ENCODE measurements at places on chromosomes 16 and 17.
A peak's percentile ranks its signal among the peaks of the same experiment; 100 is the strongest.

- peak; percentile 99 for DNase-seq
Measured at GRCh38 chr16:85395207-85395912, 217.8 kb upstream of the GSE1 start.

DNA sequence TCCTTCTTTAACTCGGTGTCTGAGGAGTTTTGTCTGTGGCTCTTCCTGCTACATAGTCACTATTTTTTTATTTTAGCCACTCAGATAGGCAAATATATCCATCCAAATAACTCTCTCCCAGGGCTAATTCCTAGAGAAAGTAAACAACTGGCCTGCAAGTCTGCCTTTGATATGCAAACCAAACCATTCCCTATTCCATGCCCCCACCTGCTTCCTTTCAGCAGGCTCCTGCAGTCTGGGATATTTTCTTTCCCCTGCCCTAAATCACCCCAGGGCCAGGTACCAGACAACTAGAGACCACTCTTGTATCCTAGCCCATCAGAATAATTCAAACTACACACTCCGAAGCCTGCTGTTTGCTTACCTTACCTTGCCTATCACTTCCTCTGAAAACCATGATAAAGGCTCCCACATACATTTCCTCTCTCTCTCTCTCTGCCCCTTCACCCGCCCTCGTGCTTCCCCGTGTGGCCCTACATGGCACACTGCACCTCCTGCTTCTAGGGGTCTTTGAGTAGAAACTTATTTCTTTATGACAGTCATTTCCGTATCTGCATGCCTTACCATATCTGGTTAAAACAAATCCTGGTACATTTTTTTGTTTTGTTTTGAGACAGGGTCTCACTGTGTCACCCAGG lies 8.3 kb downstream of the CD300H start:
- DNase-seq: no peak

GRCh38 chr16:77049577-77049976 lies 141.4 kb upstream of the MON1B start:
- DNase-seq: no peak

- no peak for DNase-seq
Measured at GRCh38 chr17:14950686-14951085, 314.4 kb downstream of the PMP22 start.

DNA sequence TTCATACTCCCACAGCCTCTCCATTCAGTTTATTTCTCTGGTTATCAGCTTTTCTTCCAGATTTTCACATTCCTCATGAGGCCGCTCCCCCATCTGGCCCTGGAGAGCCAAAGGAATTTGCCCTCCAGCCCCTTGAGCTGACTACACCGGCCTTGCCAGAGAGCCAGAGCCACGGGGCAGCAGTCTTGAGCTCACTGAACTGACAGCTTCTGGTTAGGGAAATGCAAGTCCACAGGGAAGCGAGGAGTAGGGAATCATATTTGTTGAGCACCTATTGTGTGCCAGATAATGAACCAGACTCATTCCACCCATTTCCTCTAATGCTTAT lies 102.4 kb downstream of the ABCC12 start:
- peak; percentile 81 for DNase-seq

GRCh38 chr16:59614466-59615240 lies 880.5 kb upstream of the GOT2 start:
- no peak for DNase-seq

- no peak for DNase-seq
Measured at GRCh38 chr16:11061629-11062270, 117.4 kb downstream of the CLEC16A start.

DNA sequence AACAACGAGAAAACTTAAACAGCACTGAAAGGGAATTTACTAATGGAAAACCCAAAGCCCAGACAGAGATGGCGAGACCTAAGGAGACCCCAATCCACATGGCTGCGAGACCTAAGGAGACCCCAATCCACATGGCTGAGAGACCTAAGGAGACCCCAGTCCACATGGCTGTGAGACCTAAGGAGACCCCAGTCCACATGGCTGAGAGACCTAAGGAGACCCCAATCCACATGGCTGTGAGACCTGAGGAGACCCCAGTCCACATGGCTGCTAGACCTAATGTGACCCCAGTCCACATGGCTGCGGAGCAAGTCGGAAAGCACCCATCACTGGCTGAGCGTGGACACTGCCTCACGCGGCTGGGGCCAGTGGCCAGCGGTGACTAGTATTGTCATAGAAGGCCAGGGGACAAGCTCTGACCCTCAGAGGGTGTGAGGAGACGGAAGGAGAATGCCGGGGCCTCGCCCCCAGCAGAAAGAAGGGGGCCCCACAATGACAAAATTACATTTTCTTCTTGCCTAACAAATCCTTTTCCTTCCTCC lies 241.8 kb downstream of the C16orf95 start:
- no peak for DNase-seq

- no peak for DNase-seq
Measured at GRCh38 chr16:30382111-30382881, at the start of gene SEPTIN1. Gene SEPTIN1, minus strand, starts transcription at chr16:30382561. Its CDS starts 19 bp downstream, at chr16:30382542.

DNA sequence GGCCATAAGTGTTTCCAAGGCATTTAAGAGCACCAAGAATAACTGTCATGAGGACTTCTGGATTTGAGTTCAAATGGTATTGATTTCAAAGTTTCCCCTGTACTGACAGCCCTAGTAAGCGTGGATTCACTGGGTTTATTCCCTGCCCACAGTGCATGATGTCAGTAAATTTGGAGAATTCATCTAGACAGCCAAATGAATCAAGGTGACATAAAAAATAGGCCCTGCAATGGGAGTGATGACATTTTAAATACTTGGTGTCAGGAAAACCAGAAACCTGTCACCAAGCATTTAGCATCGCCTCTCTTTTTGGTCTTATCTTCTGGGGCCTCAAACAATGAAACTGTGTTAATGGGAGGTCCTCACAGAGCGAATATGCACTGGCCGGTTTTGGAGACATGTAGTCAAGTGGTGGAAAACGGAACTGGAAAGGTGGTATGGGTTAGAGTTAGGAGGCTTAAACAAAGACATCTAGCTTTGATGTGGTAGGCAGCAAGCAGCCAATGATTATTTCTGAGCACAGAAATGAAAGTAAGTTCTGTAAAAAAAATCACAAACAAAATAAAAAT lies 29.1 kb downstream of the COG4 start:
- DNase-seq: no peak

- peak; percentile 10 for DNase-seq
Measured at GRCh38 chr16:88505405-88506082, 52.5 kb downstream of the ZFPM1 start.

- no peak for DNase-seq
Measured at GRCh38 chr17:50768346-50768761, 1.0 kb upstream of the ANKRD40CL start.

- no peak for DNase-seq
Measured at GRCh38 chr17:79202480-79202879, 127.9 kb downstream of the ENGASE start.

GRCh38 chr17:64174686-64175456 lies 44.9 kb upstream of the ERN1 start:
- peak; percentile 69 for DNase-seq

DNA sequence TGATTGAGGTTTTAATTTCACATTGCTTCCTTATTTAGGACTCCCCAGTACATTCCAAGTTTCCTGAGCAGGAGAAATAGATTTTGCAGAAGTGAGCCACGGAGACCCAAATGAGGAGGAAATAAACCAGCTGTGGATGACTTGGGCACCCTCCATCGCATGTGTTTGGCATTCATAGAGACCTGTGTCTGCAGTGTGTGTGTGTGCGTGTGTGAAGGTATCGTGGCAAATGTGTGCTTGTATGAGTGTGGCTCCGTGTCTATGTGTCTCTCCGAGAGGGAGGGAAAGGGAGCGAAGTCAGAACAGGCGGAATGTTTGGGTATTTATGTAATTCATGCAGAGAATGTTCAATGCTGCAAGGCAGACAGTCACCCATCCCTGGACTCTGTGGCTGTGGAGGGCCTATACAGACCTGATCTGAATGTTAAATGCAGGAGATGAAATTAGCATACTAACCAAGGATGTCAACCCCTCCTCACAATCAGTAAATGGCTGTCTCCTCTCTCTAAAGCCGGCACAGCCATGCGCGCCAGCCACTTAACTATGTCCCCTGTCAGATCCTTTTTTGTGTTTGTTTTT lies 186.0 kb upstream of the ZFHX3 start:
- no peak for DNase-seq

- peak; percentile 46 for DNase-seq
Measured at GRCh38 chr16:85206472-85207356, 94.4 kb upstream of the CIBAR2 start.

GRCh38 chr17:50524838-50525237 lies 7.7 kb upstream of the EPN3 start:
- no peak for DNase-seq

DNA sequence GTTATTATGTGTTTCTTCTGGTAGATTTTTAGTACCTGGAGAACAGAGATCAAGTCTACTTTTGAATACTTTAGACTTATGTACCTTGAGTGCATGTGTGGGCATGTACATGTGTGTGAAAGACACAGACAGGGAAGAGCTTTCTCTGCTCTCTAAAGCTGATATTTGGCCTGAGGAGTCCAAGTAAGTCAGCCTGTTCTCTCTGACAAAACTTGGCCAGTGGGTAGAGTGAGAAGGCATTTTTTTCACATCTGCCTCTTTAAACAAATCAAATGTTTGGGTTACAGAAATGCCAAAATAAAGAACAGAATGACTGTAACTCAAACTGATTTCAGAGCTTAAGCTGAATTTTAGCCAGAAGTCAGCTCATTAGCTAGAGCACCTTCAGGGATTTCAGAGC lies 309.7 kb upstream of the DYNLRB2 start:
- DNase-seq: peak; percentile 44

DNA sequence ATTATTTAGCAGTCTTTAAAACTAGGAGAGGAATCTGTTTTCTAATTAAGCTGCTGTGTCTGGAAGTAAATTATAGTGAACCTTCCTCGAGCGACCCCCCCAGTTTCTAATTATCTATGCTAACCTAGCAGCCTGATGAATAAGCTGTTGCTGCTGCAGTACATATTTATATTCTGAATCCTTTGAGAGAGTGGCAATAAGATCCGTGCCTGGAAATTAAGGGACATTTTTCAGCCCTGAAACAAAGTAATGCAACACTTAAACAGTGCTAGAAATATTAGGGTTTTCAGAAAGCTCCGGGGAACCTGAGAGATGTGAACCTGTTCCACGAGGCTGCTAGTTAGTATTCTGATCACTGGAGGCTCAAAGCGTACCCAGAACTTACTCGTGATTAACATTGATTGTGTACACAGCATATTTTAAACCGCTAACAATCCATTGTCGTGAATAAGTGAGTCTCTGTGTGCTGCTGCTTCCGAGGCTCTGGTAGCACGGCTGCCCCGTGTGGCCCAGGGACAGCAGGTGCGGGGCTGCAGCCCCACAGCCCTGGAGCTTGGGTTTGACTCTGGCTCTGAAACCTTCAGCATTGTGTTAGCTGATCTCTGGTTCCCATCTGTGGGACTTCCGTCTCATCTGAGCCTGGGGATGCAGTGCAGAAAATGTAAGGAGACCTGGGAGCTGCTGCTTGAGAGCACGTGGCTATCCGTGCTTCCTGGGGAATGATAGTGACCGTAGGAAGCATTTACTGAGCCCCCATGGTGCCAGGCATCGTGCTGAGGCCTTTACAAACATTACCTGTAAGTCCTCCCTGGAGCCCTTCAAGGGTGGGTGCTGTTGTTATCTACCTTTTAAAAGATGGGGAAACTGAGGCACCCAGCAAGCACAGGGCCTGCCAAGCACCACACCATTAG lies 190.9 kb upstream of the CHMP6 start:
- no peak for DNase-seq

DNA sequence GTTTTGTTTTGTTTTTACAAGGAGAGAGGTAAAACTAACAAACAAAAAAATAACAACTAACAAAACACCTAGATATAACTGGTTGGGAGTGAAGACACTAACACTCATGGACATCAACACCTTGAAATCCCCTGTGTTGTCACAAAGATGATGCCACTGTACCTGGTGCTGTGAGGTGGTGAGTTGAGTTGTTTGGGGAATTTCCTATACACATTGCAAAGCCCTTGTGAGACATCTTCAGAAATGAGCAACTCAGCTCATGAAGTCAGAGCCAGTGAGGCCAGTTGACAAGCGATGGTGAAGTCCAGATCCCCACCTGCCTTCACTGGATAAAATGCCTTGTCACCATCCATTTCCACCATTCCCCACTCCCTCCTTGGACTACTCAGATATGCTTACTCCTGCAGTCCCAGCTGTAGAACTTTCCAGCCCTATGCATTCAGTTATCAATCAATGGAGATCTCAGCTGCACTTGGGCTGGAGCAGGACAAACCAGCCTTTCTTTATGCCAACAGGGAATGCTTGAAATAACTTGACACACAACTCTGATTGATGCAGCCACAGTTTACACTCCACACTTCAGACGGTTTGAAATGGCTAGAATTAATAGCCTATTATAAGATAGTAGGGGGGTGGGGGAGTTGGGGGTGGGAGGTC lies 22.2 kb downstream of the ANKFN1 start:
- peak; percentile 15 for DNase-seq

DNA sequence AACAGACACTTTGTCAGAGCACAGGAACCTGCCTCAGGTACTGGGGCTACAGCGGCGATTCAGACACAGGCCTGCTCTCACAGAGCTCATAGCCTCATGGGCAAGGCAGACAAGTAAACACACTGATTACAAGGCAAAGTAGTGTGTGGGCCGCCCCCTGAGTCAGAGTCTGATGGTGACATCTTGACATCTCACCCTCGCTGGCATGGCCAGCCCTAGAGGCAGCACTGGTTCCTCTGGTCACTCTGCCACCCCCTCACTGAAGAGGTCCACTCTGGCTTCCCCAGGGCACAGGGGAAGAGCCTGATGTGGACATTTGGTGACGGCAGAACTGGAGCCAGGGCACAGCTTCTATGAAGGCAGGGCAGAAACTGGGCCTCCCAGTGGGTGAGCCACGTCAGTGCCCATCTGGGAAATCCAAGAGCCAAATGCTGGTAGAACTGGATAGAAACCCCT lies 32.9 kb upstream of the TOB1 start:
- DNase-seq: no peak

GRCh38 chr16:53546988-53547391 lies 44.0 kb upstream of the AKTIP start:
- DNase-seq: peak; percentile 6

DNA sequence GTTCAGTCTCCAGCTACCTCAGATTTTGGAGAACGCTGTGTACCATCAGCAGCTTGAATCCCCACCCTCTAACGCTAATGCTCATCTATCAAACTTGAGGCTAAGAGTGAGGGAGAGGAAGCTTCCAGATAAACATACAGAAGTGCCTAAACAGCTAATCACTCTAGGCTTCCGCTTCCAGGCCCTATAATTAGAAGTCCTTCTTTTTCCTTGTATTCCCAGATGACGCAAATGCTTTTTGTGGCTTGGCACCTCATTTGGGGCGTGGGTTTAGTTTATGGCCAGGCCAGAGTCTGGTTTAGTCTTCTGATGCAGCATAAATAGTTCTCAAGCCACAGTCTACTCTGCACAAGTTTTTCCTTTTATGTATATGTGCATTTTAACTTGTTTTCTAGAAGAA lies 263.4 kb downstream of the BCAS3 start:
- peak; percentile 97 for DNase-seq

DNA sequence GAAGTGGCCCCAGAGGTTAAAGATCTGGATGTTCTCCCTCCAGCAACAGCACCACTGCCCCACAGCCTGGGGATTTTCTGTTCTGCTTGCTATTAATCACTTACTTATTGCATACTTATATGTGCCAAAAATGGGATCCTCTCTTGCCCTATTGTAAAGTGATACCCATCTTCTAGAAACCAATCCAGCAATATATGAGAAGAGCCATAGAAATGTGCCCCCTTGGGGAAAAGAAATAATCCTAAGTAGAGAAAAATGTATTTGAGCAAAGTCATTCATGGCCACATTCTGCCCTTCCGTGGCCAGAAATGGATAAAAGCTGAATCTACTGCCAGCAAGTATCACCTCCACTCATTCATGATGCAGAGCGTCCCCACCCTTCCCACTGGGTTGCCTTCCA lies 20.9 kb downstream of the SOST start:
- DNase-seq: no peak

GRCh38 chr16:66950971-66951790 lies 9.9 kb upstream of the CES3 start:
- no peak for DNase-seq

Measured in EH (cell line).